ENCODE measurements at places on chromosomes 16 and 17. TPM values are rescaled to one million over a fixed set of nuclear protein-coding genes. Genes with fewer than 3 reads are reported as not detected.

MED31 gene
- 12.5 TPM for total RNA-seq

CACNG4 gene
- 62.3 TPM for total RNA-seq

MC1R gene
- total RNA-seq: 10.3 TPM

ST6GALNAC2 gene
- not detected for total RNA-seq

VKORC1 gene
- total RNA-seq: 39.4 TPM

FBXO39 gene
- total RNA-seq: not detected

KRT40 gene
- total RNA-seq: not detected

LRRC46 gene
- not detected for total RNA-seq

HOXB5 gene
- not detected for total RNA-seq

VPS4A gene
- total RNA-seq: 33.8 TPM

HOXB9 gene
- total RNA-seq: not detected

HCRT gene
- total RNA-seq: not detected

CA7 gene
- total RNA-seq: not detected

TMC5 gene
- 0.31 TPM for total RNA-seq

C16orf92 gene
- not detected for total RNA-seq

SSTR5 gene
- total RNA-seq: not detected

KRTAP4-3 gene
- total RNA-seq: not detected

LHX1 gene
- total RNA-seq: not detected

BEAN1 gene
- total RNA-seq: 7.5 TPM

GPRC5B gene
- 30.7 TPM for total RNA-seq

PRR35 gene
- not detected for total RNA-seq

CLEC19A gene
- total RNA-seq: 0.31 TPM

CCDC154 gene
- total RNA-seq: 1.9 TPM

CLEC18C gene
- total RNA-seq: 0.94 TPM

DOC2A gene
- 17.2 TPM for total RNA-seq

MAPK7 gene
- total RNA-seq: 23.2 TPM
